A549 (cell line): ENCODE measurements at places on chromosomes 1 and 21.
A peak's percentile ranks its signal among the peaks of the same experiment; 100 is the strongest.

- no peak for DNase-seq
Measured at GRCh38 chr1:16294219-16295212, 57.5 kb upstream of the CPLANE2 start.

DNA sequence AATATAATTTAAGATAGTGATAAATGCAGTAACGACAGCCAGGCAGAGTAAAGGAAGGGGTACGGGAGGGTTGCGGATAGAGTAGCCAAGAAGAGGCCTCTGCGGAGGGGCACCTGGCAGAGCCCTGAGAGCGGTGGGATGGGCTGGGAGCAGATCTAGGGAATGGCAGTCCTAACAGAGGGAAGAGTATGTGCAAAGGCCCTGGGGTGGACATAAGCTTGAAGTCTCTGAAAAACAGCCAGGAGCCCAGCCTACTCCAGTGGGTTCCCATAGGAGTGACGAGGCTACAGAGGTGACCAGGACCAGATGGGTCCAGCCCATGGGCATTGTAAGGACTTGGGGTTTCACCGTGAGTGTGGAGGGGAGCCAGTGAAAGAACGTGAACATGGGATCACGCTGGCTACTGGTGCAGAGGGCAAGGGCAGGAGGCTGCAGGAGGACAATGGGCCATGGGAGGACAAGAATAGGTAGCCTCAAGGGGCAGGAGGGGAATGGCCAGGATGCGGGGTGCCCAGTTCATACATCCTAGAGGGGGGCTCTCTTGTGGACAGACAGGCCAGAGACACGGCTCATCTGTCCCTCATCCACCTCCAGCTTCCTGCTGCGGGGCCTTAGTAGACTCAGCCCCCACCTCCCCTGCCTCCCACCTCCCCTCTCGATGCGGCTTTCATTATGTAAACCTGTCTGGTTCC, 185.7 kb upstream of the VAMP3 start:
- DNase-seq = no peak

DNA sequence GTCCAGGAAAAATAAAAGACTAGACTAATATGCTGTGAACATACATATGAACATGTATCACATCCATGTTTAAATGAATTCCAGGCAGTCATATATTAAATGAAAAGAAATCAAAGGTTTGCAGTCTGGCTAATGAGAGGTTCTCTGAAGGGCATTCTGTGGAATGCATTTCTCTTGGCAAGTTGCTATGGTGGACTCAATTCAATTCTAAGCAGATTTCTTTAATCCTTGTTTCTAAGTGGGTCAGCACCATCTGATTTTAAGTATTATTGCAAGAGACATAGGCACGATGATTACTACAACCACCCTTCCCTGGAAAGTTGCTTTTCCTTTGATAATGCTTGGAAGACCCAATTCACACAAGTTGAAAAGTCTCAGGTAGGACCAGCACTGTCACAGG, 23.9 kb upstream of the ABCA4 start:
- DNase-seq = no peak

- no peak for DNase-seq
Measured at GRCh38 chr1:29473161-29473855, 237.0 kb downstream of the PTPRU start.

DNA sequence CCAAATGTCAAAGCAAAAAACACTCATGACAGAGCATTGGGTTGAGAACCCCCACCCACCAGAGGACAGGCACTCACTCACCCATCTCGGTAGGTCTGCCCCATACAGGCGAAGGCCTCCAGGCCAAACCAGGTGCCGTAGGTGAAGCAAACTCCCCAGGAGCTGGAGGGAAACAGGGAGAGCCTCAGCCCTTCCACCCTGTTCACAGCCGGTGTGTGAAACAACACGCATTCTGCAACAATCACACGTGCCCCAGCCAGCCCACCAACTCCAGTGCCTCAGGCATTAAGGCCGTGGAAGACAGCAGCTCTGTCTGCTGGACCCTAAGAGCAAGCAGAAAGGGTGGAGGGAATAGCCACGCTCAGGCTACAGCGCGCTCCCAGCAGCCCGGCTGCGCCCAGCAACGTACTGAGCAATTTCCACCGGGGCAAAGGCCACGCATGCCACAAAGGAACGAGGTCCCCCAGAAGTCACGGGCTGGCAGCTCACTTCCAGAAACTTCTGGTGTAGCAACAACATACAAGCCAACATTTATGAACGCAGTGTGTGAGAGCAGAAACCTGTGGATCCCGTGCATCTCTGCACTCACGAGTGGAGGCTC, 11.4 kb upstream of the SPATC1L start:
- no peak for DNase-seq

- no peak for DNase-seq
Measured at GRCh38 chr1:4058122-4058521, 158.1 kb upstream of the C1orf174 start.

GRCh38 chr1:18504609-18505008, 23.9 kb downstream of the KLHDC7A start:
- DNase-seq = no peak

- DNase-seq = peak; percentile 3
Measured at GRCh38 chr1:34113887-34114286, 51.1 kb downstream of the CSMD2 start.

GRCh38 chr1:164725401-164725800, 166.4 kb downstream of the PBX1 start:
- no peak for DNase-seq

DNA sequence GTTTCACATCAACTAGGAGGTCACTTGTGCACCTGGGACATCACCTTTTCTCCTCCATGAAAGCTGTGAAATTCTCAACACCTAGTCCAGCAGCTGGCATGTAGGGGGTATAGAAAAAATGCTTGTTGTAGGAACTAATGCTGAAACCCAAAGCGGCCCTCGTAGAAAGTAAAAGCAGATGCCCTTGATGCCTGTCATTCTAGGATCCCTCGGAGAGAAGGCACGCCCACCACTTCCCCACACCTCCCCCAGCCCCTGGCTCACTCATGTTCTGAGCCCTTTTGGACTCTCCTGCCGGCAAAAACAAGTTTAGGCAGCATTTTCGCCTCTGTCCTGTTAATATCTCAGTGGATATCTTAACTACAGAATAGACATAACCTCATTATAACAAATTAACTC, 36.5 kb downstream of the RIPK4 start:
- no peak for DNase-seq

GRCh38 chr21:36873513-36873912, 93.0 kb downstream of the HLCS start:
- no peak for DNase-seq

GRCh38 chr1:181073638-181074037, 14.9 kb upstream of the IER5 start:
- peak; percentile 69 for DNase-seq

DNA sequence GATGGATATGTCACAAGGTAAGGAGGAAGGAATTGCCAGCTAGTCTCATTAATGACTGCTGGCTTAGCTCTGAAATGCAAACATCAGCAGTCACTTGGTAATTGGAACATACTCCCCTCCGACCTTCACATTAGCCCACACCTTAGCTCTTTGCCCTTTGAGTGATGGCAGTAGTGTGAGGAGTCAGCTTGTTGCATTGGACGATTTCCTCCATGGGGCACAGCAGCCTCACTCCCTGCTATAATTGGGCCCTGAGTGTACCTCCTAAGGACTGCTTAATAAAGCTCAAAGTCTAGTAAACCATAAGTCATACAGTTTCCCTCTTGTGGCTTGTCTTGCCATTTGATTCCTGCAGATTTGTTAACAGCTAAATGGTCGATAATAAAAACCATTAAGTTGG, 19.4 kb downstream of the METTL13 start:
- DNase-seq = no peak

GRCh38 chr1:1361982-1362423, 3.6 kb upstream of the MXRA8 start:
- DNase-seq = no peak

DNA sequence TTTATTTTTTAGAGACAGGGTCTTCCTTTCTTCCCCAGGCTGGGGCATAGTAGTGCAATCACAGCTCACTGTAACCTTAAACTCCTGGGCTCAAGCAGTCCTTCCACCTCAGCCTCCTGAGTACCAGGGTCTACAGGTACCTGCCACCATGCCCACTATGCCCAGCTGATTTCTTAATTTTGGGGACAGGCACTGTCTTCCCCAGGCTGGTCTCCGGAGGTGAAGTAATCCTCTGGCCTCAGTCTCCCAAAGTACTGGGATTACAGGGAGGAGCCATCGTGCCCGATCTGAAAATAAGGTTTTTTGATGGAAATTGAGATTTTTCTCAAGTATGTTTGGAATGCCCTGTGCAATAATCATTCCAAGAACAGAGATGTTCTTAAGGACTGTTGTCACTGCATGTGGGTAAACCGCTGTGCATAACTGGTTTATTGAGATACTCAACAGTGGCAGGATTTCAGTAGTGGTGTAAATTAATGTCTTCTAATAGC, 934 bp upstream of the MSH4 start:
- DNase-seq = no peak

- no peak for DNase-seq
Measured at GRCh38 chr1:194959795-194960194, 1648.4 kb downstream of the KCNT2 start.

- no peak for DNase-seq
Measured at GRCh38 chr1:31467005-31467674, 54.1 kb downstream of the SERINC2 start.

DNA sequence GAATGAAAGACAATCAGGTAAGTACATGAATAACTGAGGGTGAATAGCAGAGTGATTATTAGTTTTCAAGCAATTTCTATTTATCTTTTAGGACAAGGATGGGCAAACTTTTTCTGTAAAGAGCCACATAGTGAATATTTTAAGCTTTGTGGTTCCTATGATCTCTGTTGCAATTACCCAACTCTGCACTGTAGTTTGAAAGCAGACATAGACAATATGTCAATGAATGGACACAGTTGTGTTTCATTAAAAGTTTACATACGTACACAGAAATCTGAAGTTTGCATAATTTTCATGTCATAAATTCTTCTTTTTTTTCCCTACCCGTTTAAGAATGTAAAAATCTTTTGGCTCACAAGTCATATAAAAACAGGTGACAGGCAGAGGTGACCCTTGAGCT, 71.4 kb downstream of the ZNF281 start:
- DNase-seq = no peak

GRCh38 chr1:25658791-25659431, 42.3 kb downstream of the MAN1C1 start:
- DNase-seq = no peak

DNA sequence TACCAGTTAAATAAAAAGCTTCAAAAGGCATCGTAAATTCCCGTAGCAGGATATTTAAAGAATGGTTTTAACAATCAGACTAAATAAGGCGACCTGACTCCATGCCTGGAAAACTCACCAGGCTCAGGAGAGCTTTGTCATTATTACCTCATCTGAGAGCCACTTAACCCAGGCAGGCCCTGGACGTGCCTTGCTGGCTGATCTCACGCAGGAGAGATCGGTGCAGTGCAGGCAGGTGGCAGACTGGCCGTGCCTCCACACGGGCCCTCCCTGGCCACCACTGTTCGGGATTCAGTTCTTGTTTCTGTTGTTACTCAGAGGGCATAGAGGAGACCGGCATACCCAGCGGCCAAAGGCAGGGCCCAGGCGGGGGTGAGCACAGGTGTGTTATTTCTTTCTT, 6.4 kb downstream of the MT1HL1 start:
- DNase-seq = no peak

GRCh38 chr1:183632114-183632513, 3.5 kb downstream of the ARPC5 start:
- no peak for DNase-seq

- DNase-seq = no peak
Measured at GRCh38 chr1:201578008-201578888, 39.3 kb downstream of the NAV1 start.

DNA sequence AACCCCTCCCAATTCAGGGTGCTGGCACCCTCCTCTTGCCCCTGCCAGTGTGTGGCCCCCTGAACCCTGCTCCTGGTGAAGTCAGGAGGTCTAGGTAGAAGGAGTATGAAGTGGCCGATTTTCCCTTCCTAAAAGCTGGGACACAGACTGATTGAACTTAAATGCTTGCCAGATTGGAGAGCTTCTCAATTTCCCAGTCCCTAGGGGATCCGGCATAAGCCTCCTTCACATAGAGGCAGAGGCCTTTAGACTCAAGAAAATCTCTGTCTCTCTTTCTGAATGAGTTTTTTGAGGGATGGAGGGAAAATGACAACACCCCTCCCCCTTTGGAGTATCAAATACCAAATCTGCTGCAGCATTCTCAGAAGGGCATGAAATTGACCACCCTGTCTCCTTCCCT, 51.5 kb downstream of the SYT2 start:
- no peak for DNase-seq

GRCh38 chr1:184514447-184514846, 127.6 kb downstream of the C1orf21 start:
- no peak for DNase-seq

DNA sequence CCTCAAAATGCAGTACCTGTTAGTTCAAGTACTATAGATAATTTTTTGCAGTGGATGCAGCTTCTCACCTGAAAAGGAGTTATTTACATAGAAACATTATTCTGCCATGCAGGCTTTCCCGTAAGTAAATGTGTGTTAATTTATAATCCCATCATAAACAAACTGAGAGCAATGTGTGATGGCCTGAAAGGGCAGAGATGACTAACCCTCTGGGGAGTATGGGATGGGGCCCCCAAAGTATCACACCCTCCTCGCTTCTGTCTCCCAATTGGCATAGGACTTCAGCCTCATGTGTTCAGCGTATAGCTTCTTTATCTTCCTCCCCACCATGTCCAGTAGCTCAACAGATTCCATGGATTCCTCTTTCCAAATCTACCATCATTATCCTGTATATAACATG, 7.6 kb downstream of the HMGCL start:
- no peak for DNase-seq
